ENCODE measurements at places on chromosomes 2 and 18.

DNA sequence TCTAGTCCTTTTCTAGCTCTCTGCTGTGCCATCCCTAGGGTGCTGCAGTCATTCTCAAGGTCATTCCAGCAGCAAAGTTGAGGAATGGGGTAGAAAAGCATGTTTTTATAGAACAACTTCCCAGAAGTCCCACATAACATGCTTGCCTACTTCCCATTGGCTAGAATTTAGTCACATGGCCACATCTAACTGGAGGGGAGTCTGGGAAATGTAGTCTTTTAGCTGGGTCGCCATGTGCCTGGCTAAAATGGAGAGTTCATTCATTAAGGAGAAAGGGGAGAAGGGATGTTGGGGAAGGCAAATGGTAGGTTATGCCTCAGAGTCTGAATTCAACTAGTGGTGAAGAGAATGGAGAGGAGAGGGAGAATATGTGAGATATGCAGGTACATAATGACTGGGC, 85.7 kb downstream of the SLC4A3 start:
- DNase-seq, result no peak

GRCh38 chr18:13283746-13284145, 65.2 kb downstream of the LDLRAD4 start:
- no peak for DNase-seq

- DNase-seq, result no peak
Measured at GRCh38 chr2:1907849-1908533, 163.7 kb upstream of the PXDN start.

- no peak for DNase-seq
Measured at GRCh38 chr2:111029181-111029927, 91.4 kb upstream of the BCL2L11 start.

DNA sequence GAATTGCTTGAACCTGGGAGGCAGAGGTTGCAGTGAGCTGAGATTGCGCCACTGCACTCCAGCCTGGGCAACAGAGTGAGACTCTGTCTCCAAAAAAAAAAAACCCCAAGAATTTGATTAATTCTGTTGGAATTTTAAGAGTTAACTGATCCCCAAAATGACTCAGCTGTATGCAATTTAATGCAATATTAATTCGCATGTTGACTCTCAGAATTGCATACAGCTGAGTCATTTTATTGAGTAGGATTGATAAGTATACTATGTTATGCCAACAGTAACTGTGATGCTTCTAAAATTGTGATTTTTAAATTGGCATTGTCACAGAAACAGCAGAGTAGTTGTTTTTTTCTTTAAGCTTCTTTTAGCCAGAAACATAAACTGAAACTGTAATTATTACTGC, 19.6 kb downstream of the MSH2 start:
- DNase-seq, result no peak

DNA sequence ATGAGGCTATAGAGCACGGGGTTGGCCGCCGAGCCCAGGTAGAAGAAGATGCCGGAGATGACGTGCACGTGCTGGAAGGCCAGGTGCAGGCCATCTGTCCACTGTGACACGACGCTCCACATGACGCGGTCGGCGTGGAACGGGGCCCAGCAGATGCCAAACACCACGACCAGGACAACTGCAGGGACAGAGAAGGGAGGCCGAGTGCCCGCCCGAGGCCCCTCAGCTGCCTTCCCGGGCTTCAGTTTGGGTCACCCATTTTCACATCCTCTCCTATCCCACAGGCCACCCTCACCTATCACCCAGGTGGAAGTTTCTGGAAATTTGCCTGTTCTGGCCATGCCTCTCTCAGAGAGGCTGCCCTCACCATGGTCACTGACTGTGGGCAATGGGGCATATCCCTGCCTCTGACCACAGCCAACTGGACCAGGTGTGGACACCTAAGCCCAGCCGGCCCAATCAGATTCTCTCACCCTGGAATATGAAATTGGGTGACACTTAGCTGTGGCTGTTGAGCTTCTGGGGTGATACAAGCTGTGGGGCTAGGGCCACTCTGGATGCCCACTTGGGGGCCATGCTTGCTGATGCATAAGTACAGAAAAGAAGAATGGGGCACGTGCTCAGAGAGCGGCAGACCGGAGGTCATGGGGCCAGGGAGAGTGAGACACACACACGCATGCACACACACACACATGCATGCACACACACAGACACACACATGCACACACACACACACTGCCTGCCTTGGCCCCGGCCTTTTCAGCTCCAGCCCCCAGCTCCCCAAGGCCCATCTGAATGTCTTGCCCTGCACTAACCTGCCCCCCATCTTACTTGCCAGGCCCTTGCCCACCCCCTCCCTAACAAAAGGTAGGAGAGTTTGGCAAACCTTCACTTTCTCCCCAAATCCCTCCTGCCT, 4.7 kb downstream of the NMUR1 start:
- no peak for DNase-seq

DNA sequence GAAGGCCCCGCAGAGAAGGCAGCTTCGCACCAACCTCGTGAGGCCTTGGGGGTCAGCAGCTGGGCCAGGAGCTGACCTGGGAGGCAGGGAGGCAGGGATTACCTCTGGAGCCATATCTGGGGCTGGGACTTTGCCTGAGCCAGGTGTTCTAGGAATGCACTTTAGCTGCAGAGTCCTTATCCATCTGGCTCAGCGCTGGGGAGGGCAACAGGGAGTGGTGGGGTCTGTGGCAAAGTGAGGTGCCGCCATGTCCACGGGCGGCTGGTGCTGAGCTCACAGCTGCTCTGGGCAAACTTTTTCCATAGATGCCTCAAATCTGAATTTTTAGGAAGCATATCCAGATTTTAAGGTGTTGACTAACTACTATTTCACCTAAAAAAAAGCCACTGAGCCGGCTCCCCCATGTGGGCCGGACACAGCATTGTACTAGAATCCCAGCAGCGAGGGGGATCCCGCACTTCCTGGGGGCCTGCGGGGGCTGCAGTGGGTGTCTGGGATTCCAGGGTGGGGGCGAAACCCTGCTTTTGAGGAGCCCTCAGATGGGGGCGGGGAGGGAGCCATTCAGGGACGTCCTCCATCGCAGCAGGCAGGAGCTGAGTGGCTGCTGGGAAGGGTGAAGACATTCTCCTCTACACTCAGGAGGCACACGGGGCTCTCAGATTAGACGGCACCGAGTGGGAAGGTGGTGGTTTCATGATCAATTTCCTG, 34.6 kb downstream of the RTP5 start:
- DNase-seq, result no peak

DNA sequence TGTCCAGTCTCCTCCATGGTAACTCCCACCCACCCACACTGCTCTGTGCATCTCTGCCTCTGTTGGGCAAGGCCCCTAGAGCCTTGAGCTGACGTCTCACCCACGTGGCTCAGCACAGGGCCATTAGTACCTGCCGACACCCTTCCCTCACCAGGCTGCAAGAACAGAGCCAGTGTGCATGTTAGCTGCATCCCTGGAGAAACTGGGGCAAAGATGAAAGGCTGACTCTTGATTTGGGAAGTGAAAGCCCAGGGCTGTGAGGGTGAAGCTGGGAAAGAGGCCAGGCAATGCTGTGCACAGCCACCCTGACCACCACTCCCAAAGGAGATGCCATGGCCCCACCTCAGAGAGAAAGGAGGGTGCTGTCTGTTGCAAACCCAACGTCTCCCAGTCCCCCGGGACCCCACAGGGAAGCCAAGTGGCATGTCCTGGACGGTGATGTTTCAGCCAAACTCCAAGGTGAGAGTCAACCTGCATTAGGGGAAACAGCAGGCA, 20.0 kb upstream of the HPCAL1 start:
- DNase-seq, result no peak

DNA sequence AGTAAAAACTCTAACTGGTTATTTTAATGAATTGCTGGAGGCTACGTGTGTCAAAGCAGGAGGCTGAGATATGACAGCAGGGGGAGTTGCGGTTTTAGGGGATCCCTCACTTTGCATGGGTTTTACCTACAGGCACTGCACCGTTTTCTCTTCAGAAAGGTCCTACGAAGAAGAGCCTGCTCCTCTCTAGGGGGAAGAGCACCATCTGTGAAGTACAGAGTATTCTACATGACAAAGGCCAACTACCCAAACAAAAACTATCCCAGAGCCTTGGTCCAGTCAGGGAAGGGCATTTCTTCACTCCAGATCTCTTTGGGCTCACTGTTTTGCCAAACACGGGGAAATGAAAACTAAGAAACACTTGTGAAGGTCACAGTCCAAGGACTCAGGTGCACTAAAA, 696.7 kb upstream of the SOX11 start:
- no peak for DNase-seq

- DNase-seq, result no peak
Measured at GRCh38 chr2:58875436-58875835, 634.3 kb upstream of the FANCL start.

DNA sequence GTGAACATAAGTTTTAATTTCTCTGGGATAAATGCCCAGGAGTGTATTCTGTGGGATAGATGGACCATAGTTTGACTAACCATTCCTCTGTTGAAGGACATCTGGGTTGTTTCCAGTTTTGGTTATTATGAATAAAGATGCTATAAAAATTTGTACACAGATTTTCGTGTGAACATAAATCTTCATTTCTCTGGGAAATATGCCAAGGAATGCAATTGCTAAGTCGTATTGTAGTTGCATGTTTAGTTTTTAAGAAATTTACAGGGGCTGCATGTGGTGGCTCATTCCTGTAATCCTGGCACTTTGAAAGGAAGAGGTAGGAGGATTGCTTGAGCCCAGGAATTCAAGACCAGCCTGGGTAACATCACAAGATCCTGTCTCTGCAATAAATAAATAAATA, 6.9 kb upstream of the SLC11A1 start:
- no peak for DNase-seq

DNA sequence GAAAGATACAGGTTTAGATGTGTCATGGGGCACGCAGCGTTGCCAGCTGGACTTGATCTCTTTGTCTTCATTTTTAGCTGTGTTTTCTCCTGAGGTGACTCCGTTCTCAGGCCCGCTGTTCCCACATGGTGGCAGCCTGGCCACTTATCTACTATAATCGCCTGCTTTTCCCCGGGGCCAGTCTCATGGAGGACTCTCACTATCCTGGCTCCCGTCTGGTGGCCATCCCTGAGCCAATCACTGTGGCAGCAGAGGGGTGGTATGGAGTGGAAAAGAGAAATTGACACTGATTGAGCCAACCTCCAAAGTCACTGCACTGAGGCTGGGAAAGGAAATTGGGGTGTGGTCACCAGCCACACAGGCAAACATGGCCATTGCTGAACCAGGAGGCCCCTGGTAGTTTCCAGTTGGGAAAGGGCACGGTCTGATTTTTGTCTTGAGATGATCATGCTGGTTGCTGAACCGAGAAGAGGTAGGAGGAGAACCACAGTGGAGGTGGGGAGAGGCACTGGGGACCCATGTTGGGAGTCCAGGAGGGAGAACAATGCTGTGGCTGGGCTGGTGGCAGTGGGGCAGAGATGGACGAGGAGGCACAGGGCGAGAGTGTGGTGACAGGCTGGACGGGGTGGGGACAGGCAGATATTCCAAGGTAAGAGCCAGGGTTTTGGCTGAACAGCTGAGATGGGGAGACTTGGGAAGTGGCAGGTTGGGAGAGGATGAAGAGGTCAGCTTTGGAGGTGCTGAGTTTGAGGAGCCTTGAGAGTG, 45.6 kb downstream of the KCNIP3 start:
- no peak for DNase-seq

- no peak for DNase-seq
Measured at GRCh38 chr2:41828052-41828643, 219.7 kb upstream of the PKDCC start.

DNA sequence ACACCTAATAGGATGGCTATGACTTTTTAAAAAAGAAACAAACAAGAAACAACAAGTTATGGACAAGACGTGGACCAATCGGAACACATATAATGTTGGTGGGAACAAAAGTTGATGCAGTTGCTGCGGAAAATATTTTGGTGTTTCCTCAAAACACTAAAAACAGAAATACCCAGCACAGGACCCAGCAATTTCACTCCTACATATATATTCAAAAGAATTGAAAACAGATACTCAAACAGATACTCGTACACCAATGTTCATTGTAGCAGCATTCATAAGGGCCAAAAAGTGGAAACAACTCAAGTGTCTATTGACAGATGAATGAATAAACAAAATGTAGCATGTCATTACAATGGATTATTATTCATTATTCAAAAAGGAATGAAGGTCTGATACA, 12.1 kb downstream of the CCDC141 start:
- no peak for DNase-seq

Measured in esophagus squamous epithelium (tissue), 5 donors.